HCT116 (cell line): ENCODE measurements at places on chromosomes 5 and 9.

DNA sequence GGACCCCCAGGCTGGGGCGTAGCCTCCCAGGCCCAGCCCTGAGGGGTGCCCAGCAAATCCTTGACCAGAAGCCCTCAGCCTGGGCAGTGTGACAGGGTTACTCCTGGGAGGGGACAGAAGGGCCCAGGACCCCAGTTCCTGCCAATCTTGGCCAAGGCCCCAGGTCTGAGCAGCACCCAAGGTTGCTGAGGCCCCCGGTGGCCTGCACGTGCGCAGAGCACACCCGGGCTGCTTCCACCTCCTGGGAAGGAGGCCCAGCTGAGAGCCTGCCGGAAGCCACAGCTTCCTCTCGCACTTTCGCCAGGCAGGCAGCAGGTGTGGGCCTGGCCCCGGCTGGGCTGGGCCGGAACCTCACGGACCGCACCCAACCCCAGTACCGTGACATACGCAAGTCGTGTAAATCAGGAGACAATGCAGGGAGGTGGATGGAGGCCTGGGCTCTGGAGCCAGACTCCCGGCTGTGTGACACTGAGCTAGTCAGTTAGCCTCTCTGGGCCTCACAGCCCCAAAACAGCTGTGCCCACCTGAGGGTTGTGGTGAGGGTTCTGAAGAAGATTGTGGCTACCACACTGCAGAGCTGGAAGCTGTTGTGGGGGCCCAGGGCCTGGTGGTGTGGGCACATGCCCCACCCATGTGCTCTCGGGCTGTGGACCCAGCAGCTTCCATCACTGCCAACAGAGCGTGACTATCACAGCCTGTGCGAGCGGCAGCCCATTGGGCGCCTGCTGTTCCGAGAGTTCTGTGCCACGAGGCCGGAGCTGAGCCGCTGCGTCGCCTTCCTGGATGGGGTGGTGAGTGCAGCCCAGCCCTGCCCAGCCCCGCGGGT is 5.1 kb downstream of the GRK6 start:
- DNase-seq, result no peak

GRCh38 chr5:109714592-109714991 is 24.9 kb downstream of the MAN2A1 start:
- DNase-seq, result no peak

GRCh38 chr5:63648376-63648775 is 313.9 kb downstream of the HTR1A start:
- DNase-seq, result no peak

- DNase-seq, result no peak
These were observed 85.2 kb downstream of the GRAMD2B start for GRCh38 chr5:126508251-126508961.

DNA sequence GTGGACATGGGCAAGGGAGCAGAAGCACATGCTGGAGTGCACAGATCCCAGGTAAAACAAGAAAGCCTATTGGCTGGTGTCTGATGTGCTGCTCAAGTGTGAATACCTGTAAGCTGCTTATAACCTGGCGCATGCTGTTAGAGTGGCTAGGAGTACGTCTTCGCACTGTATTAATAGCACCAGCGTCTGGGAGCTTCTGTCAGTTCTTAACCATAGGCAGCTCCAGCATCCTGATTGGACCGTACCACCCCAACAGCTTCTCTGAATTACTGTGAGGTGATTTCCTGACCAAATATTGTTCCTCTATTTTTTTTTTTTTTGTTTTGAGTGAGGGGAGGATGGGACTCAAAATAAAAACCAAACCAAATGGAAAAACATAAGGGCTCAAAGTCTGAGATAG is 987.6 kb downstream of the PTPRD start:
- DNase-seq, result no peak

DNA sequence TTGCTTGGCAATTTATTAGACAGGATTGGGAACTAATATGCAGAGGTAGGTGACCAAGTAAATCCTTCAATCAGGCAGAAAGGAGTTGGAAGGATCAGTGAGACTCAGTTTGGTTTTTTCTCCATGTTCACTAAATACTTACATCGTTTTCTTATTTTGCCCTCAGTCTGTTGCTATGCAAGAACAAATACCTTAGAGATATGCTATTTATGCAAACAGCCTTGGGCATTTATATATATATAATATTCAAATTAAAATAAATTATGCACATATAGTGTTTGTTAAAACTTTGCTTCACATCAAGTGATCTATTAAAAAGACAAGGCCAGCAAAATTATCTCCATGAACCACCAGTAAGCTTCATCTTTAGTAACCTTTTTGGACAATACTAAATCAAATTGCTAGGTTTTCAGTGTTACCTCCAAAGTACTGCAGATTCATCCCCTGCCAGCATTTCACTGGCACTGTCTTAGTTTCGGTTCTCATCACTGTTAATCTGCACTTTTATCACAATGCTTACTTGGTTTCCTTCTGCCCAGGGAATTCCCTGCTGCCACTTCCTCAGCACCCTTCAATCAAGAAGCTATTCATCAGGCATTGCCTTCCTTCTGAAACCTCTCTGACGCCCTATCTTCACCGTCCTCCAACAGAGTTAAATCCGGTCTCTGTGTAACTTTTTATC is 26.0 kb upstream of the LIFR start:
- DNase-seq, result no peak

DNA sequence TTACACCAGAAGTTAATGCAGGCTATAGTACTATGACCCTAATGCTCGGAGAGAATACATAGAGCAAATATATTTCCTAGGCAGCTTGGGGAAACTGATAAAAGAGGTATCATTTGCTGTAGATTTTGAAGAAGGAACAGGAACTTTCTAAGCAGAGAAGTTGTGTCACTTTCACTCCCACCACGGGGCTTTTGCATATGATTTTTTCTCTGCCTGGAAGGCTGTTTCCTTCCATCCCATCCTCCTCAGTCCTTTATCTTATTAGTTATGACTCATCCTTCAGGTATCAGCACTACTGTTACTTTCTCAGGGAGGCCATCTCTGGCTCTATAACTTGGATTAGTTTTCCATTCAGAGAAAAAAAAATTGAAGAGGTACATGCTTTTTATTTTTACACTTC is 2006.1 kb upstream of the WWC1 start:
- DNase-seq, result no peak

DNA sequence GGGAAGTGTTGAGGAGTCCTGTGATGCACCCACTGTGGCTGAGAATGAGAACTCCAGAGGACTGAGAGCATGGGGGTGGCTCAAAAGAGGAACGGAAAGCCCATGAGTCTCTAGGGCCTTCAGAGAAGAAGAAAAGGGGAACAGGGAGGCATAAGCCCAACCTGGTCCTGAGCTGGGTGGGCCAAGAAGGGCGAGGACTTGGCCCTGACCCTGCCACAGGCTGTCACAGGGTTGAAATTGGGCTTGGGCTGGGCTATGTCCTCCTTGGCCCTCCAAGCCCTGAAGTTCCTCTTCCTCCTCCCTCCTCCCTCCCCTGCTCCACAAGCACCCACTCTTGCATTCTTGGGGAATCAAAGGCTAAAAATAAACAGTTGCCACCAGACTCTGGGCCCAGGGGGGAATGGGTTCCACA is 49.3 kb upstream of the PPARGC1B start:
- no peak for DNase-seq

DNA sequence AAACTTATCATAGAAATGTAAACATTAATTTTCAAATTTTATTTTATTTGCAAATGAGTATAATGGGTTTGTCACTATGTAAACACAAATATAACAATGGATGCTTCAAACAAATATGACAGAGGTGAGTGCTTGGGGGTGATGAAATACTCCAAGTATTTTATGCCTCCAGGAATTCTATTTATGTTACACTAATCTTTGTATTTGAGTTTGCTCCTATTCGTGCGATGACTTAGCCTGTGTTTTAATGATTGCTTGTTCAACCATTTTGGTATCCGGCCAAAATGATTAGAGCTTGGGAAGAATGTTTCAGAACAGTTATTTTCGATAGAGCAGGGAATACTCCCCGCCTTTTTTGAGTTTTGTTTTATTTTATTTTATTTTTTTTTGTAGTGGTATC is 5.0 kb downstream of the DMRT2 start:
- no peak for DNase-seq

DNA sequence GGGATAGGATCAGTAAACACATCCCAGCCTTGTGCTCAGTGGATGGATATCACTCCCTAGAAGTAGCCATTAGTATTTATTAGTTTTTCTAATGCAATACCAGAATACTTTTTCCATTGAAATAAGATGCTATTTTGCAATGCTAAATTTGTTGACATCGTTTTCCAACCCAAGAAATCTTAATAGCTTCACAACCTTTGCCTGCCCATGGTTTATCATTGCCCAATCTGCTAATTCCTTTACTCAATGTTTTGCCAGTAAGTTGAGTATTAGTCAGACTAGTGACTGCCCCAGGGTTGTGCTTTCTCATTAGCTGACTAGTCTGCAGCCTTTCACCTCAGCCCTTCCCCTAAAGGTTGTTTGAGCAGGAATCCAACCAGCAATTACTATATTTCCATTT is 62.9 kb downstream of the NREP start:
- DNase-seq, result no peak

DNA sequence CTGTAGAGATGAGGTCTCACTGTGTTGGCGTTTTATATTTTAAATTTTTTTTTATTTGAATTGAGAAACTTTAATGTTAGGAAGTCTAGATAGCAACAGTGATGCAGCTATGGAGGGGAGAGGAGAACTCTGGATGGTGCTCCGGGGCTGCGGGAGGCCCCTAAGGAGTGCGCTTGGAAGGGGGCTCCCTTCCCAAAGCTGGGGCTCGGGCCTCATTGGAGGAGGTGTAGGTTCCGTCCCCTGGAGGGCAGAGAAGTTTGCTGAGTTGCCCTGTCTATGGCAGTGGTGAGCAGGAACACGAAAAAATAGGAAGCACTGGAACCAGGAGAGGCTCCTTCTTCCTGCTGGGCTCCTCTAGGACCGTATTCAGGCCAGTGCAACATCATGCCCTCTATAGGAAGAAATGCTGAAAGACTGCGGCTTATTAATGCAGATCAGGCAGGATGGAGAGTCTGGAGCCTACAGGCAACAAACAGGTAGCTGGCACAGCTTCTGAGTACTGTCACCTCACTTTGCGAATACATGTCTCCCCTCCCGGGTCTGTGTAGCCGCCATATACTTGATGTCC is 16.1 kb downstream of the AHRR start:
- DNase-seq, result peak; percentile 59
